Vagina (tissue), 2 donors: ENCODE measurements at places on chromosomes 1 and 21.

- DNase-seq = no peak
Observed at GRCh38 chr1:63931468-63931867, 157.7 kb downstream of the ROR1 start.

GRCh38 chr1:32775640-32776337 lies 41.4 kb downstream of the YARS1 start:
- no peak for DNase-seq

- DNase-seq = no peak
Observed at GRCh38 chr1:221776495-221777301, 34.8 kb upstream of the DUSP10 start.

DNA sequence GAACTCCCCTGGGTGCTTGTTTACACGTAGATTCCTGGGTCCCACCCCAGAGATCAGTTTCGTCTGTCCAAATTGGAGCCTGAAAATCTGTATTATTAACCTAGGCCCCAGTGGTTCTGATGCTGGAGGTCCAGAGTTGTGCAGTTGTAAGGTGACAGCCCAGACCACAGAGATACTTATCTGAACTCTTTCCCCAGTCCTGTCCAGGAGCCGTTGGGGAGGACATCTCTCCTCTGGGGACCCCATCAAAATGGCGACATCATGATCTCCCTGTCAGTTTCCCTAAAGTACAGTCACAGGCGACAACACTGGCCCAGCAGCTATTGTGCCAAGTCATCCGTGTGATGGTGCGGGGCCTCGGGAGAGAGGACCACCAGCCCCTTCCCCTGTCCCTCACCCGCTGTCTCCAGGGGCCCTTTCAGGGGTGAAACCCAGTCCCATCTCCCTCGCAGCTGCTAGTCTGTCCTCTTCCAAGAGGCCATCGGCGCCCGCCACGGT lies 749 bp upstream of the EFHD2 start:
- no peak for DNase-seq

- no peak for DNase-seq
Observed at GRCh38 chr21:23853796-23854379, 1753.4 kb downstream of the MRPL39 start.

- DNase-seq = no peak
Observed at GRCh38 chr1:215475796-215476481, 91.2 kb upstream of the KCTD3 start.

GRCh38 chr1:17097147-17097546 lies 22.1 kb downstream of the PADI2 start:
- no peak for DNase-seq

- no peak for DNase-seq
Observed at GRCh38 chr1:11535761-11536572, 57.0 kb downstream of the DISP3 start.

DNA sequence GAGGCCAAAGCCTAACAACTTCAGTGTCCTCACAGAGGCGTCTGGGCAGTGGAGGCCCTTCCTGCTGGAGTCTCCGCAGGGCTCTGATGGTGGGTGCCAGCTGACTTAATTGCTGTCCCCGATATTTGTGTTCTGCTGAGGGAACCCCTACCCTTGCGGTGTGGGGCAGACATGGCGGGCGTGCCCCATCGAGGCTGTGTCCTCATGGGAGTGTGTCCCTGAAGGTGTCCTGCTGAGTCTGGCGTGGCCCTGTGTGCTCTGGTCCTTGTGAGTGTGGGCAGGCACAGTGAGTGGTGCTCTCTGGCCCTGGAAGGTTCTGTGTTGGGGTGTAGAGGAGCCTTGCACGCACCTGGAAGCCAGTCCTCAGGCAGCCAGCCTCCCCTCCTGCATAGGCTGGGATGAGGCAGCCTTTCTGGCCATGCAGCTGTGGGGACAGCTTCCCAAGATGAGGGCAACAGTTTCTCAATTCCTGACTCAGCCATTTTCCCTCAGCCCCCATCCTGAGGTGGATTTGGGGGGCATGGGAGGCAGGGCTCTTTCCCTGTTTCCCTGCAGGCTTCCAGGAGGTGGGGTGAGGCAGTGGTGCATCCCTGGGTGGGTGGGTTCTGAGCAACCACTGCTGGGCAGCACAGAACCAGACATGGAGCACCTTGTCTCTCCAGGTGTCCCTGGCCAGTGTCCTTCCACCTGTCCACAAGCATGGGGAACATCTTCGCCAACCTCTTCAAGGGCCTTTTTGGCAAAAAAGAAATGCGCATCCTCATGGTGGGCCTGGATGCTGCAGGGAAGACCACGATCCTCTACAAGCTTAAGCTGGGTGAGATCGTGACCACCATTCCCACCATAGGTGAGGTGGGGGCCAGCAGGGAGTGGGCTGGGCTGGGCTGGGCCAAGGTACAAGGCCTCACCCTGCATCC lies 6.5 kb downstream of the C1orf35 start:
- no peak for DNase-seq

DNA sequence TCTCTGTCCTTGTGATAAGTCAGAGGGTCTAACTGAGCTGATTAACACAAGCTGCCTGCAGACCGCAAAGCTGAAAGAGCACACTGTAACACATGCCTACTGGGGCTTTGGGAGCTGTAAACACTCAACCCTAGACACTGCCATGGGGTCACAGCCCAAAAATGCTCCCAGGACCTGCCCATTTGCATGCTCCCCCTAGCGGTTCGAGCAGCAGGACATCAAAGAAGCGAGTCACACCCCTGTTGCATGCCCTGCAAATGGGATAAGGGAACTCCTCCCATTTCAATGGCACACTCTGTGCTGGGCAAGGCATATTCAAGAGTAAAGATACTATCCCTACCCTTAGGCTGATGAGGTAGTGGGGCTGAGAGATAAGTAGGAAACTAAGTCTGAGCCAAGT lies 22.8 kb downstream of the LCE3E start:
- no peak for DNase-seq

DNA sequence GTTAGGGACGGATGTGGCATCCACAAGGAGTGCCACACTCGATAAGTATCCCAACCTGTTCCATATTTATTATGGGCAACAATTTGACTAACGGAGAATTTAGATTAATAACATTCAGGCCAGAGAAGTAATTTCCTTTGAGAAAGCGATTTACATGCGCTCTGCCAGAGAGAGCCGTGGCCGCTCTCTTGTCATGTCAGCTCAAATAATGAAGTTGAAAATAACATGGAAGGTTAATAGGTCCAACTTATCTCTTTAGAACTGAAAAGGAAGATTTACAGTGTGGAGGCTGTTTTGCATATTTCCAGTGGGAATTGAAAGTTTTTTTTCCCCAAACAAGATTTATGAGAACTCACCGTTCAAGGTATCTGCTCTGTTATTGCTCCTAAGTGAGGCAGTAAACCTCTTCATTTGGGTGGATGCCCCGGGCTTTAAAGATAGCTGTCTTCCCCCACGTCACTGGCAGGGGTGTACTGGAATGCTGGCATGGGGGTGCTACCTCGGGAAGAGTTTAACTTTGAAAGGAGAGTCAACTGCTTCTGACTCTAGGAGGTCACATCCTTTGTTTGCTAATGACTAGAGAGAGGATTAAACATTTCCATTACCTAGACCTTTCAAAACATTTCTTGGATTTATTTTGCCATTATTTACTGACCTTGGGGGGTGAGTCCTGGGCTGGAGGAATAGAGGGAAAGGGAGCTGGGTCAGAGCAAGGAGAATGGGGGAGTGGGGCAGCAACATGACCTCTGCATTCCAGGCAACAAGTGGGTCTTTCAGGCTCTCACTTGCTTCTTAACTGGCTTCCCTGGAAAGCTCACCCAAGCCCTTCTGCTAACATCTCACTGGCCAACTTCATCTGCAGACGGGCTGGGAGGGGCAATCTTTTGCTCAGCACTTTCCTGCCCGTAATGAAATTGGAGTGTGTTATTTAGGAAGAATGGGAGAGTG lies 204.2 kb downstream of the CAMTA1 start:
- DNase-seq = no peak

DNA sequence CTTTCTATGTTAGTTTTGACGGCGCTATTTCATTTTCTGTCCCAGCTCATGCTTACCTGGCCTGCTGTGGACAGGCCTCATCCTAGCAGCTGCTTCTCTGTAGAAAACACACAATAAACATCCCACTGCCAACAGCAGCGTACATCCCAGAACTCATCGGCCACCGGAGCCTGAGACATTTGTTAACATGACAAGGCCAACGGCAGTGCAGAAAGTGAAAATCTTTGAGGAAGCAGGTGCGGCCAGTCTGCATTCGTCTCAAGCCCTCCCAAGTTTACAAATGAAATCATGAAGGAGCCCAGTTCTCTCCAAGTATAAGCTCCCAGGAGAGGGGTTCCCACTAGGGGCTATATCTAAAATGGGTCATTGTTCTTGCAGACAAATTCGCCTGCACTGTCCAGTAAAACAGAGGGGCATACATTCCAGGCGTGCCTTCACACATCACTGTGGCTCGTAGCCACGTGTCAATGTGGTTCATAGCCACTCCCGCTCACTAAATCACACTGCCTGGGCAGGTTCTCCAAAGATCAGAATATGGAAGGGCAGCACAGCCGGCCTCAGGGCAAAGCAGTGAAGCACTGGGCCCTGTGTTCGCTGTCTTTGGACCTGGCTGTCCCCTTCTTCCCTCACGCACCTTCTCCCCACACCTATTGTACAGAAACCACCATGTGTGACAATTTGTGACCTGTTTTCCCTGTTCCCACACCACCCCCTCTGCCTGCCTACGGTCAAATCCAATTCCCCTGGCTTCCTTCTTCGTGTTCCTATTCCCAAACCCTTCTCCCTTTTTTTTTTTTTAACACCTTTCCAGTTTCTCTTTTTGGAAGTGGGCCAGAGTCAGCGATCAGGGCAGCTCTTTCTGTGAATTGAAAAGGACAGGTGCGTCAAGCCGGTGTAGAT lies 27.0 kb upstream of the ABCG1 start:
- DNase-seq = no peak

GRCh38 chr1:156281281-156281680 lies 1.3 kb downstream of the SMG5 start:
- no peak for DNase-seq

DNA sequence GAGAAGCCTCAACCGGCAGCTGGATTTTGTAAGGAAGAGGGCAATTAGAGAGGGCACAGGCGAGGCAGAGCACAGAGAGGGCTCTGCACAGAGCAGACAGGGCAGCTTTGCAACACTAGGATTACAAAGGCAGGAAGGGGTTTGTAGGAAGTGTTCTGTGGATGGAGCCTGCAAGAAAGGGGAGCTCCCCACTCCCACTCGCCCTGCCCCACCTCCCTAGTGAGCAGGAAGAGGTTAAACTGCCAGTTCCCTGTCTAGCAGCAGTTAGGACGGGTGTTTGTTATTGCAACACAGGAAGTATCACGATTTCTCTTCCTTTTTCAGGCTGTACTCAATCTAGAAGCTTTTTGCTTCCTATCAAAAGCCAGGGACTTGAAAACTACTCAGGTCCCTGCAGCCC lies 63.3 kb upstream of the LRRC8D start:
- DNase-seq = no peak

DNA sequence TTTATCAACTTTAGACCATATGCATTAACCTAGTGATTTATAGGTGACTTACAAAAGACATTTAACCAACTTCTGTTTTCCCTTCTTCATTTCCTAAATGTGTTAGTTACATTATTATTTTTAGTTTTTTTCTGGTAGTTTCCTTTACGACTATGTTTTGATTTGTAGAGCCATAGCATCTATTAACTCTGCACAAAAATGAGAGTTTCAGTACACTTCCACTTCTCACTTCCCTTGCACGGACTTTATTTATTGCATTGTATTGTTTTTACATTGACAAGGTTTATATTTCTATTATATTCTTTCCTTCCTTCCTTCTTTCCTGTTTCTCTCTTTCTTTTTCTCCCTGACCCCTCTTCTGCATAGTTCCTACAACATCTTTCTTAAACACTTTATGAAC lies 14.7 kb downstream of the PKN2 start:
- DNase-seq = no peak

- no peak for DNase-seq
Observed at GRCh38 chr1:196183941-196184340, 424.3 kb downstream of the KCNT2 start.

GRCh38 chr1:14794906-14795305 lies 196.4 kb downstream of the KAZN start:
- DNase-seq = no peak

DNA sequence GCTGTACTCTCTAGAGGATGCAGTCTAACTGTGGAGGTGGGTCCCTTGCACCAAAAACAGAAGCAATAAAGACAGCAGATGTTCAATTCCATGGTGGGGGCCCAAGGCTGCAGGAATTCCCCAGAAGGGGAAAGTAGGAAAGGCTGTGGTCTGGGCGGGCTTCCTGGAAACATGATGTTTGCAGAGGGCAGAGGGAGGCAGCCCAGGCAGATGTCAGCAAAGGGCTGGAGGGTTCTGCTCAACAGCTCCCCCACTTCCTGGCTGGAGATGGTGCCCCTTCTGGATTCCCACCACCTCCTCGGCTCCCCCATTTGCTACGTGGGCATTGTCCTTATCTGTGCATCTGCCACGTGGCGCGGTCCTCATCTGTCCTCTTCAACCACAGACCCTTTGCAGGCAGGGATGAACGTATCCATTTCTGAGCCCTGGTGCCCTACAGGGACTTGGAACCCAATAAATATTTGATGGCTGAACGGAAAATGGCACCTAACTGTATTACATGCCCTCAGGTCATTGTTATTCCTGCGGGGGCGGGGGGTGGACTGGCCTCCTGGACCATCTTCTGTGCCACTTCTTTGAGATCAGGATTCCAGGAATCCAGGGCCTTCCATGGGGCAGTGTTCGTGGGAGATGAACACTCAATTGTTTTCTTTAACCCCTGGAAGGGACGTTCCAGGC lies 8.4 kb upstream of the GUCA2B start:
- DNase-seq = peak; percentile 72

DNA sequence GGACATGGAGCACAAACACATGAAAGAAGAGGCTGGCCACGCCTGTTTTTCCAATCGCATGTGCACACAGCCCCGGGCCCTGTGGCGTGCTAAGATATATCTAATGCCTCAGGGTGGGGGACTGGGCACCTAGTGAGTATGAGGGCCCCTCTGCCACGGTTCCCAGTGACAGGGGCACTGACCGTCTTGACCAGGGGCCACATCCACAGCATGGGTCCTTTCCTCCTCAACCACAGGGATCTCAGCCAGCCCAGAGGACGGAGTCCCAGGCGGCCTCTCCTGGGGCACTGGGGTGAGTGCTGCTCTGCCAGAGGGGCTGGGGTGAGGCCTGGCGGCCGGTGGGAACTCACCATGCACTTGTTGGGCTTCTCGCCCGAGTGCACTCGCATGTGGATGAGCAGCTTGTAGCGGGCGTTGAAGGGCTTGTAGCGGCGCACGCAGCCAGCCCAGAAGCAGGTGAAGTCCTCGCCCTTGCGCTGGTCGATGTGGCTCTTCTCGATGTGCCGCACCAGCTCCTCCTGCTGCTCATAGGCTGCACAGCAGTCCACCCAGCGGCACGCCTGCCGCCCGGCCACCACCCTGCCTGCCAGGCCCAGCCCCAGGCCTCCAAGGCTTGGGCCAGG lies 134.7 kb downstream of the DMRTB1 start:
- DNase-seq = no peak

DNA sequence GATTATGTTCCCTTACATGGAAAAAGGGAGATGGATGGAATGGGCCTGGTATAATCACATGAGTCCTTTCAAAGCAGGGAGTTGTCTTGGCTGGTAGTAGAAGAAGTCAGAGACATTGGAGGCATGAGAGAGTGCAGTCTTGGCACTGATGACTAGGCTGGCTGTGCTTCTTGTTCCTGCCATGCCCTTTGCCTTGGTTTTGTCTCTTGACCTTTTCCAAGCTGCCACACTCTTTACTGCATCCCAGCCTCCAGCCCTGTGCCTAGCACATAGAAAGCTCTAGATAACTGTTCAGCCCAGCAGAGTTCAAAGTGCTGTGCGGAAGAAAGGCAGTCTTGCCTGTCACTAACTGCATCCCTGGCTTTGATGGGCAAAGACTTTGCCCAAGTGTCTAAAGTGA lies 412.6 kb downstream of the PRDM2 start:
- DNase-seq = no peak

- no peak for DNase-seq
Observed at GRCh38 chr1:230735447-230735846, 11.7 kb upstream of the CAPN9 start.
